8988T (cell line): ENCODE measurements at places on chromosomes 4 and X.

- DNase-seq = no peak
Measured at GRCh38 chrX:12139934-12140611, 1.8 kb downstream of the FRMPD4 start.

GRCh38 chr4:74483226-74483911 is 38.4 kb downstream of the AREG start:
- no peak for DNase-seq

GRCh38 chrX:10597871-10598270 is 22.5 kb downstream of the MID1 start:
- no peak for DNase-seq

- DNase-seq = no peak
Measured at GRCh38 chrX:126550816-126551215, 1.8 kb downstream of the DCAF12L1 start.

GRCh38 chr4:114383721-114384120 is 214.9 kb upstream of the UGT8 start:
- DNase-seq = no peak

GRCh38 chr4:106985830-106986229 is 50.3 kb downstream of the DKK2 start:
- no peak for DNase-seq

GRCh38 chrX:48616576-48616975 is 19.3 kb downstream of the WDR13 start:
- DNase-seq = no peak

DNA sequence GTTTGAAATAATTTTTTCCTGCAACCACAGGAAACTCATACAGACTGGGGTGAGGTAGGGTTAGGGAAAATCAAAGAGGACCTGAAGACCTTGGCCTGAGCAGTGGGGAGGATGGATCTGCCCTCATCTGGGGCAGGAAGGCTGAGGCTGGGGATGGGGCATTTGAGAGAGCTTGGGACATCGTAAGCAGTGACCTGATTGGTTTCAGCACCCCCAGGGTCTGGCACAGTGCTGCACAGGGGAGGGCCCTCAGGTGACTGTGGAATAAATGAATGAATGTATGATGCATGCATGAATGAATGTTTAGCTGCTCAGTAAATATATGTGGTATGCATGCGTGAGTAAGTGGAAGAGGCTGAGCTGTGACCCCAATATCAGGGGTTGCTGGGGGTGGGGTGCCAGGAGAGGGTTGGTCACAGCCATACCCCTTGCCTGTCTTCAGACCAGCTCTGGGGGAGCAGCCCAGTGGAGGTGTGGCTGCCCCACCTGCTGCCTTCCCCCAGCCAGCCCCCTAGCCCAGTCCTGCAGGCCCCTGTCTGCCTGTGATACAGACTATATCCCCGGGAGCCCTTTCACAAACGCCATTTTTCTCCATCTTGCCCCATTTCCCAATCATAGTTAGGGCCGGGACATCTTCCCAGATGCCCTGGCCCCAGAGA is 11.0 kb upstream of the TNIP2 start:
- no peak for DNase-seq

- DNase-seq = no peak
Measured at GRCh38 chr4:4477391-4477790, 64.5 kb downstream of the STX18 start.

- DNase-seq = no peak
Measured at GRCh38 chrX:139739138-139739537, 31.2 kb upstream of the MCF2 start.

DNA sequence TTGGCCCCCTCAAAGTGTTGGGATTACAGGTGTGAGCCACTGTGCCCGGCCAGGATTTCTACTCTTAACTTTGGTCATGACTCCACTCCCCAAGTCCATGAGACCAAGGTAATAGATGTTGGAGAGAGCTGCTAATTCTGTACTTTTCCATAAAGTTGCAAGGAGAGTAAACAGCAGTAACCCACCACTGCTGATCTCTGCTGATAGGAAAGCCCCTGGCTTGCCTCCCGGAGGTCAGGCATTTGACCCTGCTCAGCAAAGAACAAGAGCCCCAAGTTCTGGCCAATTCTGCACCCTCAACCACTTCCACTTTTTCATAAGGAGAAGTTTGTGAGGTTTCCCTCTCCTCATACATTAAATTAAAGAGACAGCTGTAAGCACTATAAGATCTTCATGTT is 143.0 kb downstream of the RASL11B start:
- no peak for DNase-seq

GRCh38 chr4:36568575-36568974 is 287.2 kb downstream of the DTHD1 start:
- no peak for DNase-seq

DNA sequence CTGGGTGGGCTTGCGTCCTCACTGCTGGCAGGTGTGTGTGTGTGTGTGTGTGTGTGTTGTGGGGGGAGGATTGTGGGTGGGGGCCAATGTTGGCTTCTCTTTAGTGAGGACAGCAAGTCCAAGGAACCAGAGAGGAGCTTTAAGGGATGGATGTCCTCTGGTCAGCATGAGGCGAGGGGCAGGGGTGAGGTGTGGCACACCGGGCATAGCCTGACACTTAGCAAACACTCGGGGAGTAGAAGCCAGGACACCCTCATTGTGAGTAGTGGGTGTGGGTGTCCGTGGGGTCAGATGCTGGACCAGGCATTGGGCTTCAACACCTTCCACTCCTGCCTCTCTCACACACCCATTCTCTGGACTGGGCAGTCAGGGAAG is 2.8 kb downstream of the SORCS2 start:
- DNase-seq = no peak

- no peak for DNase-seq
Measured at GRCh38 chr4:88028946-88029345, 21.5 kb downstream of the PKD2 start.

DNA sequence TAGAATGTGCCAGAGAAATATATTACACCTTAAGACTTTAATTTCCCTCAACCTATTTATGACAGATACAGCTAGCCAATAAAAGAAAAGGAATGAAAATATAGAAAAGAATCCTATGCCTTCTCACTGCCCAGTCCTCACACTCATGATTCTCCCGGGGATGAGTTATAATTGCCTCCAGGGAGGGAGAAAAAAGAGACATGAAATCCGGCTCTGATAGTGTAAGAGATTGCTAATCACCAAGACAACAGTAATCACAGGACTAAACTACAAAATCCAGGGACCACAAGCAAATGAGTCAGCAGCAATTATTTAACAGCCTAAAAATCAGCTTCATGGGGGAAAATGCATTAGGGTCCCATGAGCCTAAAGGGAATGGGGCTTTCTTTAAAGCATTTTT is 95.9 kb upstream of the DUSP21 start:
- no peak for DNase-seq

GRCh38 chr4:158861766-158862165 is 92.9 kb downstream of the FNIP2 start:
- no peak for DNase-seq

DNA sequence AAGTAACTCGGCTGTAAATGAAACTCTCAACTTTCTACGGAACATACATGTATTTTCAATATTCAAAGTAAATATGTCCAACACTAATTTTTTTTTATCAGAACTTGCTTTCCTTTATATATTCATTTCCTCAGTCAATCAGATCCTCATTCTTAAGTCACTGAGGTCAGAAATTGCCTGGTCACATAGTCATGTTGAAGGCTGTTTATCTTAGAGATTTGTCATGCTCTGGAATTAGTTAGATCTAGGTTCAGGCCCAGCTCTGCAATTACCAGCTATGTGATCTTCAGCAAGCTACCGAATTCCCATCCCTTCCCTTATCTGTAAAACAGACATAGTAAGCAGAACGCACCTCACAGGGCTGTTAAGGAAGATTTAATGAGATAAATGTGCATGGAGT is 228.8 kb downstream of the SPCS3 start:
- no peak for DNase-seq

DNA sequence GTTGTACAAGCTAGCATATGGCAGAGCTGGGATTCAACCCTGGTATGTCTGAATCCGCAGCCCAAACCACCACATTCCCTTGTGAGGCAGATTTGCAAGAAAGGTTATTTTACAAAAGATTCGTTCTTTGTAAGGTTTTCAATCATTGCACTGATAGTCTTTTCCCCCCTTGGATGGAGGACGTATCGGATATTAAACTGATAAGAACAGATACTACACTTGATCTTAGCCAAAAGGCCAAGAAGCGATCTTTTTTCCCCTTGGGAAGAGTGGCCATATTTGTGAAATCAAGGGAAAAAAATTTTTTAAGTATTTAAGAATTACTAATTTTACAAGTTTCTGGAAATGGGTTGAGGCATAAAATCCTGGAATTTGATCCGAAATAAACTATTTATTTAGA is 34.4 kb upstream of the MSMO1 start:
- DNase-seq = no peak

GRCh38 chr4:116561768-116562167 is 523.6 kb downstream of the TRAM1L1 start:
- DNase-seq = no peak

DNA sequence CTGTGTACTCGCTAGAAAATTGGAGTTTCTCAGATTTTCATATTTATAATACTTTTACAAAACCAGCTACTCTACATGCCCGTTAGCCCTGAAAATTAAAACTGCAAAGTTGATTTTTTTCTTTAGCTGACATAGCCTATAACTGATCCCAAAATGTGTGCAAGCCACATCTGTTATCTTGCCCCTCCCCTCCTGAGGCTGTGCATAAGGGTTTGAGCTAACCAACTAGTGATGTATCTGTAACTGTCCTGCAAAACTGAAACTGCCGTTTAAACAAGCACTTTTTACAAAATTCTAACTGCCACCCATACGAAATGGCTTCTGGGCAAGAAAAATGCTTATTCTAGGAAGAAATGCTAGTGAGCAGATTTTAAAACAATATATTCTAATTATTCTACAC is 59.1 kb downstream of the EDNRA start:
- DNase-seq = no peak

DNA sequence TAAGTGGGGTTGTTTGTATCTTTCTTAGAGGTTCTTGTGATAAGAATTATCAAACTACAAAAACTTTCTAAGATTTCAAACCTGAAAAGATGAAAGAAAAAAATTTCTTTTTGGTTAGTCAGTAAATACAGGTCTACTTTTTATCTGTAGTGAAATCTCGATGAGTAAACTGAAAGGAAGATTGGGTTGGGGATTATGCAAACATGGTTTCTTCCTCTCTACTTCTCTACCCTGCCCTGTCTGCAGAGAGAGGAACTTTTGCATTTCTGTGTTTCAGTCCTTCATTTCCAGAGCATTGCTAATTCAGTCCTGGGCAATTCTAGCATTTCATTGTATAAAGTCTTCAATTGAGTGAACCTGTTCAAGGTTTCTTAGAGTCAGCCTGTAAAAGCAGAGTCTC is 51.6 kb upstream of the IL2 start:
- no peak for DNase-seq

DNA sequence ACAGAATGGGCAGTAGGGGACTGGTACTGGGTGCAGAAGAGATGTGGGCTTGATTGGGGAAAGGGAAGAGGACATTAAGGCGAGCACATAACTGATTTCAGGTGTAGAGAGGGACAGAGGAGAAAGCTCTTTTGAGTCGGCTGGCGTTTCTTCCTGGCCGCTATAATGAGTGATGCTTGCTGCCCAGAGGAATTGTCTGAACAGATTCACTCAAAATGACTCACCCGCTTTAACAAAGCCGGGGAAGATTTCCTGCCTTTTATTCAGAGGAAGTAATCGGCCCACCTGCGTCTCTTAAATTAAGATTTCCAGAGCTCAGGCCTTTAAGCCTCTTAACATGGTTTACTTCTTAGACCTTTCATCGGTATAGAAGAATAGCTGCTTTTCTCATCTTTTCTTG is 102.1 kb upstream of the AP1S2 start:
- no peak for DNase-seq

GRCh38 chrX:123967497-123967896 is 6.0 kb downstream of the STAG2 start:
- no peak for DNase-seq

GRCh38 chr4:184757810-184758209 is 23.9 kb upstream of the CENPU start:
- no peak for DNase-seq

DNA sequence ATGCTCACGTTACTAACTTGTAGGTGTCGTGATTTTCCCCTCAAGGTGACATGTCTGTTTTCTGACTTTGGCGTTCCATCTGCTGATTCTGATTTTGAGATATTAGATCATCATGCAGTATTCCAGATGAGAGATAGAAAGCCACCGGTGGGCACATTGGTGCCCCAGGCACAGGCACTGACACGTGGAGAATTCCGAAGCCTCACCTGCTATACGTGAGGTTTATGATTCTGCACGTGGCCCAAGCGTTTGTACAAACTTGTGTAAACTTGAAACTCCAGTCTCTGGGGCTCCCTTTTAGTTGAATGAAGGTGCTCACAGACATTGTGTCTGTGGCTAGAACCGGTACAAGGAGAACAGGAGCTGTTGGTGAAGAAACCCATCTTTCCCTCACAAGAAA is 81.1 kb downstream of the TENM3 start:
- DNase-seq = no peak

- DNase-seq = no peak
Measured at GRCh38 chr4:42119886-42120285, 32.6 kb downstream of the BEND4 start.

DNA sequence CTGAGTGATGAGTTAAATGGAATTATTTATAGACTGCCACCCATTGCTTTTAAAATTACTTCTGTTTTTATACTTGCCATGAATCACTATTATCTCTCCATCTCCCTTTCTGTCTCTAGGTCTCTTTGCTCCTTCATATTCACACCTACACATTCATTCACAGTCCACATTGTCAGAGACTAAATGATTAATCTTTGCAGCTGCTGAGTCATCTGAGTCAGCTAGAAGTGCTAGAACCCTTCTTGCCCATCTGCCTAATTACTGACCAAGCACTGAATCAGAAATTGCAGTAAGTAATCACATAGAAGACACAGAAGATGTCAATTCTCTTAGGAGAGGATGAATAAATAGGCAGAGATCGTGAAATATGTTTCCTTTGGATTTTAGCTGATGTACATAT is 31.6 kb upstream of the RPS6KA6 start:
- no peak for DNase-seq

- no peak for DNase-seq
Measured at GRCh38 chrX:1249101-1249887, 19.3 kb upstream of the CSF2RA start.

- DNase-seq = no peak
Measured at GRCh38 chr4:102392033-102392744, 46.9 kb upstream of the SLC39A8 start.

GRCh38 chrX:13574600-13574999 is 5.2 kb downstream of the EGFL6 start:
- no peak for DNase-seq

DNA sequence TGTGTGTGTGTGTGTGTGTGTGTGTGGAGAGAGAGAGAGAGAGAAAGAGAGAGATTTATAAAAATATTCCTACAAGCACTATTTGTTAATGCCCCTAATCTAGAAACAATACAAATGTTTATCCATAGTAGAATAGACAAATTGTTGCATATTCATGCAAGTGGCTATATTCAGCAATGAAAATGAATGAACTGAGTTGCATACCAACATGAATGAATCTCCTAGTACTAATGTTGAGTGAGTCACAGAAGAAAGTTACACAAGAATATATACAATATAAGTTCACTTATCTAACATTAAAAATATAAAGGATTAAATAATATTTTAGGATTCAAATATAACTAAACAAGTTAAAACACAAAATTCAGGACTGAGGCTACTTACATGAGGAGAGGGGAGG is 456.8 kb upstream of the AMOT start:
- DNase-seq = no peak
